Upper lobe of left lung (tissue), 6 donors: ENCODE measurements at places on chromosomes 2 and 18. TPM values are rescaled to one million over a fixed set of nuclear protein-coding genes. Genes with fewer than 3 reads are reported as not detected.

- no peak overlapping the region for H3K4me3 ChIP-seq
- no peaks in the 10 kb centered on the region for H3K4me1 ChIP-seq
- H3K27ac ChIP-seq, result no peak overlapping the region
- H3K36me3 ChIP-seq, result no peaks in the 10 kb centered on the region
Measured at GRCh38 chr2:128531856-128532255, 213.2 kb upstream of the HS6ST1 start.

CRYGA gene
- not detected for total RNA-seq

GRCh38 chr2:58620093-58620492 is 379.0 kb upstream of the FANCL start:
- H3K27me3 ChIP-seq, result no peaks in the 10 kb centered on the region
- H3K4me3 ChIP-seq, result no peak overlapping the region
- no peaks in the 10 kb centered on the region for H3K4me1 ChIP-seq

MC4R gene
- not detected for total RNA-seq

- no peaks in the 10 kb centered on the region for H3K36me3 ChIP-seq
- H3K27ac ChIP-seq, result peak within 1 kb of the TSS; percentile 75
- H3K4me1 ChIP-seq, result peaks cover 14% of the 10 kb centered on the region
- no peaks in the 10 kb centered on the region for H3K27me3 ChIP-seq
- H3K4me3 ChIP-seq, result peak within 1 kb of the TSS; percentile 54
Measured at GRCh38 chr2:95159690-95160449, at the start of gene ZNF514. Gene ZNF514, minus strand, starts transcription at chr2:95159848. Its CDS starts 6,595 bp downstream, at chr2:95153253.

- DNase-seq, result no peak
- no peaks in the 10 kb centered on the region for H3K36me3 ChIP-seq
- H3K27ac ChIP-seq, result no peak overlapping the region
- no peaks in the 10 kb centered on the region for H3K27me3 ChIP-seq
Measured at GRCh38 chr2:175571078-175571653, 389.7 kb upstream of the ATP5MC3 start.

DNA sequence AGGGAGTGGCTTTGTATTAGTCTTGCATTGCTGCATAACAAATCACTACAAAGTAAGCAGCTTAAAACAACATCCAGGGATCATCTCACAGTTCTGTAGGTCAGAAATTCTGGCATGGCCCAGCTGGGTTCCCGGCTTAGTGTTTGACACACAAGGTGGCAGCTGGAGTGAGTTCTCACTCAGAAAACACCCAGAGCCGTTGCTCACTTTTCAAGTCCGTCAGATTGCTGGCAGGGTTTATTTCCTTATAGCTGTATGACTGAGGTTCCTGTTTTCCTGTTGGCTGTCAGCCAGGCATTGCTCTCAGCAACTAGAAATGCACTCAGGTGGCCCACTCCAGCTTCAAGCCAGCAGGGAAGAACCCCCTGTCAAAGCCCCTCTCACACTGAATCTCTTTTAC is 324.1 kb downstream of the CCDC178 start:
- no peaks in the 10 kb centered on the region for H3K4me1 ChIP-seq
- H3K4me3 ChIP-seq, result no peak overlapping the region
- H3K27me3 ChIP-seq, result no peaks in the 10 kb centered on the region
- no peak overlapping the region for H3K27ac ChIP-seq

DNA sequence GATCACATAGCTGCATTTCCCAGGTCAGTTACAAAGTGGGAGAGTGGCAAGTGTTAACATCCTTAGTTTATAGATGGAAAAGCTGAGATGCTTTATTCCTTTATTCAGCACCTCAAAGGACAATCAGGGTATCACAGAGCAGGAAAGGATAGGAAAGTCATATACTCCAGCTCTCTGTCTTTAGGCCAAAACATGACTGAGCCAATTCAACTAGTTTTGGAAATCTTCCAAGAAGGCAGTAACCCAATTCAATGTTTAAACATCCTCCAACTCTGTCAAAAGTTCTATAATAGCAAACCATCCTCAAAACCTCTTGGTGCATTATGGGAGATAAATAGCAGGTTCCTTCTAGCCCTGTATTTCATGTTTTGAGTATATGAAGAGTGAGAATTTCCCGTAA is 25.2 kb downstream of the CASP8 start:
- no peak overlapping the region for H3K27ac ChIP-seq
- no peaks in the 10 kb centered on the region for H3K4me1 ChIP-seq
- no peak for DNase-seq
- peaks cover 17% of the 10 kb centered on the region for H3K36me3 ChIP-seq
- no peaks in the 10 kb centered on the region for H3K27me3 ChIP-seq
- no peak overlapping the region for H3K4me3 ChIP-seq

DNA sequence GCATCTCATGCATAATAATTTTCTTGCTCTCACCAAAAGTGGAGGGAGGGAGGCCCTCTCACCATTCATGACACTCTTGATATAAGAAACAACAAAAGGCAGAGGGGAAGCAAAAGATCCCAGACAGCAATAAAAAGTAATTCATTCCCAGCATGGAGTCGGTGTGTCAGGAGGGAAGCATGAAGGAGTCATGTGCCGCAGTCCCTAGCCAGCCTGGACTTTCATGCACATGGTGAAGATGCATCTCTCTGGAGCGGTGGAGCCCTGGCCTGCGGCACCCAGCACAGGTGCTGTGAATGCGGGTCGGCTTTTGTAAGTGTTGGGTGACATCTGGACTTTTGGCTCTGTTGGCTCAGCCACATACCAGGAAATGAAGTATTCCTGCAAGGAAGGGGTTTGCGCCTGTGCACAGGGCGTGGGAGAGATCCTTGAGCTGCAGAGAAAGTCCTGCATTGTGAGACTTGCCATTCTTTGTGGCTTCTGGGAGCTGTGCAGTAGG is 119.4 kb downstream of the COPS8 start:
- H3K36me3 ChIP-seq, result no peaks in the 10 kb centered on the region
- no peaks in the 10 kb centered on the region for H3K27me3 ChIP-seq
- no peak overlapping the region for H3K27ac ChIP-seq
- H3K4me3 ChIP-seq, result no peak overlapping the region
- H3K4me1 ChIP-seq, result peaks cover 4% of the 10 kb centered on the region

- no peaks in the 10 kb centered on the region for H3K36me3 ChIP-seq
- DNase-seq, result no peak
- H3K4me3 ChIP-seq, result no peak overlapping the region
- H3K27me3 ChIP-seq, result no peaks in the 10 kb centered on the region
Measured at GRCh38 chr2:44181648-44182047, 13.0 kb downstream of the PPM1B start.

DNA sequence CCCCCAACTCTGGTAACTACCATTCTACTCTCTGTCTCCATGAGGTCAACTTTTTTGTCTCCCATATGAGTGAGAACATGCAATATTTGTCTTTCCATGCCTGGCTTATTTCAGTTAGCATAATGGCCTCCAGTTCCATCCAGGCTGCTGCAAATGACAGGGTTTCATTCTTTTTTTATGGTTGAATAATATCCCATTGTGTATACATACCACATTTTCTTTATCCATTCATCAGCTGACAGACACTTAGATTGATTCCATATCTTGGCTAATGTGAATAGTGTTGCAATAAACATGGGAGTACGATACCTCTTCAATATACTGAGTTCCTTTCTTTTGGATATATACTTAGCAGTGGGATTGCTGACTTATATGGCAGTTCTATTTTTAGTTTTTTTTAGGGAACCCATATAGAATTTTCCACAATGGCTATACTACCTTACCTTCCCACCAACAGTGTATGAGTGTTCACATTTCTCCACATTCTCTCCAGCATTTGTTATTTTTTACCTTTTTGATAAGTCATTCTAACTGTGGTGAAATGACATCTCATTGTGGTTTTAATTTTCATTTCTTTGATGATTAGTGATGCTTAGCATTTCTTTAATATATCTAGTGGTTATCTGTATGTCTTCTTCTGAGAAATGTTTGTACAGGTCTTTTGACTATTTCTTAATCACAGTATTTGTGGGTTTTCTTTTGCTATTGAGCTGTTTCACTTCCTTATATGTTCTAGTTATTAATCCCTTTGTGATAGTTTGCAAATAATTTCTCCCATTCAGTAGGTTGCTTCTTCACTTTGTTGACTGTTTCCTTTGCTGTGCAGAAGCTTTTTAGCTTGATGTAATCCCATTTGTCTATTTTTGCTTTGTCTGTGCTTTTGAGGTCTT is 112.2 kb downstream of the SRBD1 start:
- H3K4me1 ChIP-seq, result peaks cover 5% of the 10 kb centered on the region
- H3K4me3 ChIP-seq, result no peak overlapping the region
- H3K36me3 ChIP-seq, result no peaks in the 10 kb centered on the region
- H3K27me3 ChIP-seq, result no peaks in the 10 kb centered on the region

CYP27A1 gene
- total RNA-seq, result 70.1 TPM

CHRNA1 gene
- not detected for total RNA-seq

- DNase-seq, result no peak
- H3K4me3 ChIP-seq, result no peak overlapping the region
- no peak overlapping the region for H3K27ac ChIP-seq
Measured at GRCh38 chr2:85077859-85078419, 55.3 kb upstream of the TCF7L1 start.

- H3K27me3 ChIP-seq, result no peaks in the 10 kb centered on the region
- no peaks in the 10 kb centered on the region for H3K4me1 ChIP-seq
- DNase-seq, result no peak
- peaks cover 9% of the 10 kb centered on the region for H3K36me3 ChIP-seq
- no peak overlapping the region for H3K4me3 ChIP-seq
Measured at GRCh38 chr2:119261493-119262225, 38.0 kb downstream of the STEAP3 start.

DNA sequence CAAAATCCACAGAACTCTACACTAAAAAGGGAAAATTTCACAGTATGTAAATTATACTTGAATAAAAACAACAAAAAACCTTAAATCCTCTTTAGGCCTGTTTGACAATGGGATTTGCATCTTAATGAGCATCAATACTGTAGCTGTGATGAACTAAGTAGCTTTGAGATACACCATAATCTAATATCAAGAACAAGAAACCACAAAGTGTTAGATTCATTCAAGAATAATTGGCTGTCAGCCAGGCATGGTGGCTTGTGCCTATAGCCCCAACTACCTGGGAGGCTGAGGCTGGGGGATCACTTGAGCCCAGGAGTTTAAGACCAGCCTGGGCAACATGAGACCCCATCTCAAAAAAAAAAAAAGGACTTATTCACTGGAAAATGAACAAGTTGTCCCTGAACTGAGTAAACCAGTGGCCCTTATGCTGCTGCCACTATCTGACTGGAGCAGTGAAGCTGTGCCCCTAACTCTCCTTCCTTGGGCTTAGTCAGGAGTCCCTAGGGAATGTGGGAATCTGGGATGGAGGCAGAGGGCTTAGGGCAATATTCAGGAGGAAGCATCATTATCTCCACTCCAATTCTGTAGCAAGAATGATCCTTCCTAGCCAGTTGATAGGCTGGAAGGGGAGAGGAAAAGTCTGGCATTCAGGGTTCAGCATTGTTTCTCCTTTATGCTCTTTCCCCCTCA is 88.5 kb downstream of the PRKCE start:
- H3K4me1 ChIP-seq, result peaks cover 27% of the 10 kb centered on the region
- no peak overlapping the region for H3K4me3 ChIP-seq
- DNase-seq, result no peak
- H3K27me3 ChIP-seq, result no peaks in the 10 kb centered on the region

CFAP221 gene
- 26.3 TPM for total RNA-seq

DNA sequence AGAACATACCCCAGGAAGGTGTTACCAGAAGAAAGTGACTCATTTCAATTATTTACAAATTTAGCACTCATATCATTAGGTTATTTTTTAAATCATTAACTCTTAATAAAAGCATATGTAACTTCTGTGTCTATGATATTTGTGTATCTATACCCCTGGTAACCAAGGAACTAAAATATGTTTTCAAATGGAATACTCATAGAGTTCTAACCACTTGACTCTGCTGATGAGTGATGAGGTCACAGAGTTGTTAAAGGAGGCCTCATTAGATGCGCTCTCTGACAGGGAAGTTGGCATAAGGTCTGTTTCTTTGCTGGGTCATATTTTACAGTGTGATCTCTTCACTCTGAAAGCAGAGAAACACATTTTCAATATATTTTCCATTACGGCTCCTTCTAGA is 73.4 kb downstream of the CCDC150 start:
- no peaks in the 10 kb centered on the region for H3K4me1 ChIP-seq
- no peak overlapping the region for H3K27ac ChIP-seq
- no peak overlapping the region for H3K4me3 ChIP-seq
- no peaks in the 10 kb centered on the region for H3K27me3 ChIP-seq

SANBR gene
- 40.3 TPM for total RNA-seq

RND3 gene
- total RNA-seq, result 13.0 TPM

DNA sequence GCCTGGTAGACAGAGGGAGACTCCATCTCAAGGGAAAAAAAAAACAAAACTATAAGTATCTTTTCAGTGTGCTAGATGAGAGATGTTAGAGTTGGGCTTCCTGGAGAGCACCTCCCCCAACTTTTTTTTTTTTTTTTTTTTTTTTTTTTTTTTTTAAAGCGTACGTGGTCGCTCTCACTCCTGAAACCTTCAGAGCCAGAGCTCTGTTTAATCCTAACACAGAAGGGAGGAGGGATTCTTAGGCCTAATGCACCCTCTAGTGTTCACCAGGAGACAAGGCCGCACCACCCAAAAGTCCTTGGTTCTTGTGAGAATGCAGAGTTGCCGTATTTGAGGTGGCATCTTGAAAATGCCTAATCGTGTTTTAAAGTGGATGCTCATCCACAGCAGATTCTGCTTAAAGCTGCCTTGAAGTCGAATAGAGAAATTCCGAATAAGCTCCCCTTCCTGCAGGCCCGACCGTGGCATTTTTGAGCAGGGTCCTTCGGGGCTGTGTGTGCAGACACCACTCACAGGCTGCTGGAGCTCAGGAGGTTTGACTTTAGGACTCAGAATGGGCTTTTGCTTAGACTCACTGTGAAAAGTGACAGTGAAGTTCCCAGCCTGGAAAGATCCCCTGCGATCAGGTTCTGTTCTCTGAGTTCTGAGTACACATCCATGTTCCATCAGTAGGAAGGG is 252.6 kb downstream of the AGAP1 start:
- H3K27ac ChIP-seq, result no peak overlapping the region
- no peaks in the 10 kb centered on the region for H3K27me3 ChIP-seq
- no peaks in the 10 kb centered on the region for H3K4me1 ChIP-seq
- DNase-seq, result peak; percentile 50
- peaks cover 4% of the 10 kb centered on the region for H3K36me3 ChIP-seq

DNA sequence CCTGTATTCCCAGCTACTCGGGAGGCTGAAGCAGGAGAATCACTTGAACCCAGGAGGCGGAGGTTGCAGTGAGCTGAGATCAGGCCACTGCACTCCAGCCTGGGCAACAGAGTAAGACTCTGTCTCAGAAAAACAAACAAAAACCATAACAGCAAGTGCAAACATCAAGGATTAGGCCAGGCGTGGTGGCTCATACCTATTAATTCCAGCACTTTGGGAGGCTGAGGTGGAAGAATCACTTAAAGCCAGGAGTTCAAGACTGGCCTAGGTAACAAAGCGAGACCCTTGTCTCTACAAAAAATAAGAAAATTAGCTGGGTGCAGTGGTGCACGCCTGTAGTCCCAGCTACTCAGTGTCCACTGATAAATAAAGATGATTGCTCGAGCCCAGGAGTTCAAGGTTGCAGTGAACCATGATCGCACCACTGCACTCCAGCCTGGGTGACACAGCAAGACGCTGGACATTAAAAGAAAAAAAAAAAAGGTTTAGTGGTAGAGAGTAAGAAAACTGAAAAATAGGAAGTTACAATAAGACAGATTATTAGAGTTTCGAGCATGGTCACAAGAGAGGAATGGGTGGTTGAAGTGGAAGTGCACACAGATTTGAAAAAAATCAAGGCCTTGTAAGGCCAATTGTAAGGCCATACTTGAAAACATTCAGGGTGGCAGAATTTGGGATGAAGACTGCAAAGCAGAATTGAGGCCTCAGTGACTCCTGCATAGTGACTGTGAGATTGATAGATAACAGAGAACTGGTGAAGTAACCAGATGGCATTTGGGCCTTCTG is 6.4 kb upstream of the KCMF1 start:
- no peak for DNase-seq
- no peak overlapping the region for H3K27ac ChIP-seq
- H3K4me1 ChIP-seq, result peaks cover 38% of the 10 kb centered on the region
- no peaks in the 10 kb centered on the region for H3K27me3 ChIP-seq
